HCT116 (cell line): ENCODE measurements at places on chromosomes 4 and X. TPM values are rescaled to one million over a fixed set of nuclear protein-coding genes. Genes with fewer than 3 reads are reported as not detected.

Gene EDA
- 5.2 TPM for total RNA-seq

Gene STK26
- total RNA-seq, result 30.5 TPM

Gene ETDB
- total RNA-seq, result not detected

Gene CPE
- total RNA-seq, result 29.3 TPM

Gene HSFX1
- 0.44 TPM for total RNA-seq

Gene APELA
- total RNA-seq, result not detected

Gene GJB1
- total RNA-seq, result not detected

Gene SPOCK3
- total RNA-seq, result 1.7 TPM

Gene STS
- 0.54 TPM for total RNA-seq

Gene RPA4
- 0.20 TPM for total RNA-seq

Gene XAGE2
- total RNA-seq, result not detected

Gene MAGEB2
- 138 TPM for total RNA-seq

Gene DDIT4L
- 7.0 TPM for total RNA-seq

Gene NDST4
- not detected for total RNA-seq

Gene NLGN3
- total RNA-seq, result 1.4 TPM

Gene SPANXD
- total RNA-seq, result not detected

Gene MAGEB17
- not detected for total RNA-seq

Gene FMR1NB
- not detected for total RNA-seq

Gene AKAP4
- not detected for total RNA-seq

Gene PDLIM3
- 11.5 TPM for total RNA-seq

Gene DMRTC1
- not detected for total RNA-seq

Gene CENPVL1
- total RNA-seq, result not detected

Gene PAPSS1
- total RNA-seq, result 59.0 TPM

Gene NHS
- total RNA-seq, result 5.7 TPM

Gene RNF150
- 0.07 TPM for total RNA-seq

Gene GAGE12E
- total RNA-seq, result not detected

Gene SOWAHD
- 1.1 TPM for total RNA-seq

Gene NWD2
- not detected for total RNA-seq

Gene PLK4
- 34.8 TPM for total RNA-seq

Gene BMP2K
- 27.7 TPM for total RNA-seq

Gene ARMCX2
- total RNA-seq, result 0.17 TPM

Gene SYTL5
- total RNA-seq, result 0.20 TPM

Gene FAM47A
- not detected for total RNA-seq

Gene SERTM2
- total RNA-seq, result not detected

Gene PSAPL1
- total RNA-seq, result 0.05 TPM

Gene PPEF2
- not detected for total RNA-seq

Gene YY2
- total RNA-seq, result 2.7 TPM

Gene GPR50
- not detected for total RNA-seq

Gene CPLX1
- total RNA-seq, result 14.5 TPM

Gene NXF2
- not detected for total RNA-seq

Gene UCP1
- total RNA-seq, result not detected

Gene CENPE
- total RNA-seq, result 31.3 TPM

Gene SLC34A2
- total RNA-seq, result 2.2 TPM

Gene JCHAIN
- 0.79 TPM for total RNA-seq

Gene RBM46
- total RNA-seq, result 0.39 TPM

Gene PRR32
- total RNA-seq, result not detected

Gene CENPVL3
- total RNA-seq, result not detected

Gene CNKSR2
- total RNA-seq, result not detected

Gene WAS
- 0.84 TPM for total RNA-seq

Gene OGT
- 143 TPM for total RNA-seq

Gene CNGA1
- 2.1 TPM for total RNA-seq

Gene PHKA2
- total RNA-seq, result 23.8 TPM

Gene CT83
- not detected for total RNA-seq

Gene TMEM144
- total RNA-seq, result 12.9 TPM

Gene PCSK1N
- total RNA-seq, result 0.22 TPM

Gene RTL9
- total RNA-seq, result 0.10 TPM

Gene GAGE13
- not detected for total RNA-seq

Gene TMSB15A
- 17.0 TPM for total RNA-seq
